ENCODE measurements at places on chromosomes 2 and 18.

- DNase-seq: peak; percentile 18
Measured at GRCh38 chr2:18724371-18725145, 135.2 kb upstream of the NT5C1B start.

- peak; percentile 42 for DNase-seq
Measured at GRCh38 chr2:41990245-41990644, 57.6 kb upstream of the PKDCC start.

GRCh38 chr2:185044323-185044874, 446.1 kb downstream of the ZNF804A start:
- no peak for DNase-seq

GRCh38 chr2:85712336-85712735, 18.2 kb downstream of the GNLY start:
- no peak for DNase-seq

- DNase-seq: no peak
Measured at GRCh38 chr18:77980275-77980674, 730.6 kb downstream of the GALR1 start.

Data from iris pigment epithelial cell (primary cell).